ENCODE measurements at places on chromosomes 5 and 9.
A peak's percentile ranks its signal among the peaks of the same experiment; 100 is the strongest.

GRCh38 chr5:36826694-36827093 lies 49.9 kb upstream of the NIPBL start:
- DNase-seq = no peak

DNA sequence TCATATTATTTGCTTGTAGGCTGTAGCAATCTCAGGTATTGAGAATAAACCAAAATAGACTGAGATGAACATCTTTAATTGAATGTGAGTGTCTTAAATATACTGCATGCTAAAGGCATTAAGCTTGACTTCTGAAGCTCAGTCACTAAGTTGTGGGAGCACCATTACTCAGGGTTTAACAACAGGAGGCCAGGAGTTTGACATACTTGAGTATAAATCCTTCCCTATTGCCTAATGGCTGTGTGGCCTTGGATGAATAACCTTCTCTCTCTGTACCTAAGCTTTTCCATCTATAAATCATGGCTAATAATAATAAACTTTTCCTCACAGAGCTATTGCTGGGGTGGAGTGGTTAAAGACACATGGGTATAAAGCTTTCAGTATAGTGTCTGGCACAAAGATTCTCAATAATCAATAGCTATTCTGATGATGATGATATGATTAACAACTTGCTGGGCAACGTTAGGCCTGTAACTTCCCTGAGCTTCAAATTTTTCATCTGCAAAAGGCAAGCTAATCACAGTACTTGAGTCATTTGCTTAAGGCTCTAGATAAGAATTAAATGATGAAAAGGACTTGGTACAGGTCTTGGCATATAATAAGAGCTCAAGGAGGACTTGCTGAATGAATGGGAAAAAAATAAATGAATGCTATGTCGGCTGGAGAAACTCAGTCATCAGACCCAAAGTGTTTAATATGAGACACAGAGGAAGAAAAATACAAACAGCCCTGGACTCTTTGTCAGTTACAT lies 174.0 kb upstream of the IL12B start:
- DNase-seq = peak; percentile 75

GRCh38 chr5:76789991-76790581 lies 28.7 kb upstream of the F2RL1 start:
- peak; percentile 90 for DNase-seq

DNA sequence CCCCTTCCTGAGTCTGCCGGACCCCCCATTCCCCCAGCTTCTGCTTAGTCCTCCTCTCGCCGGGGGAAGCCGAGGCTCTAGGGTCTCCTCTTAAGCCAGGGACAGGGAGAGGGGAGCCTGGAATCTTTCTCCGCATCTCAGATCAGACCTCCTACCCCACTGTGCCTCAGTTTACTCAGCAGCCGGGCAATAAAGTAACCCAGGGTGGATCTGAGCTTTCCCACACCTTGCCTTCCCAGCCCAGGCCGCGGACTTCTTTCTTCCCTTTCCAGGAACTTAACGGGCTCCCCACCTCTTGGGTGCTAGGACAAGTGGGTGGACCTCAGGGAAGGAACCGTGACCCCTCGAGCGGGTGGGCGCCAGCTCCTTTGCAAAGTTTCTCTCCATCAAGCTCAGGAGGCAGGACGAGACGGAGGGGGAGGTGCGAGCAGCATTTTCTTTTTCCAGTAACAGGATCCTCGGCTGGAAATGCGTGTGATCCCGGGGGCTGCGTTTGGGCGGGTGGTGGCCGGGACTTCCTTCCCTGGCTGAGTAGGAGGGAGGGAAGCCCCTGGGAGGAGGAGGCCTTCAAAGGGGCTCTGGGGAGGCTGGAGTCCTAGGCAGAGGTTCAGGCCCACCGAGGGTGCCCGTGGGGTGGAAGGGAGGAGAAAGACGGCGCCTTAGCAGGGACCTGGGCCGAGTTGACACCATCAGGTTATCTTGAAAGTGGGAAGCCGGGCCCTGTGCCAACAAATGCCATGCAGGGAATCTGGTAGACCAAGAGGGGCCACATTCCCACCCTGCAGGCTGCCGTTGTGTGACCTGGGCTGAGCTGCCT lies 795 bp downstream of the DAB2IP start:
- no peak for DNase-seq

GRCh38 chr5:30524428-30524827 lies 669.1 kb upstream of the CDH6 start:
- DNase-seq = no peak

GRCh38 chr5:10868956-10869355 lies 107.9 kb upstream of the DAP start:
- no peak for DNase-seq

DNA sequence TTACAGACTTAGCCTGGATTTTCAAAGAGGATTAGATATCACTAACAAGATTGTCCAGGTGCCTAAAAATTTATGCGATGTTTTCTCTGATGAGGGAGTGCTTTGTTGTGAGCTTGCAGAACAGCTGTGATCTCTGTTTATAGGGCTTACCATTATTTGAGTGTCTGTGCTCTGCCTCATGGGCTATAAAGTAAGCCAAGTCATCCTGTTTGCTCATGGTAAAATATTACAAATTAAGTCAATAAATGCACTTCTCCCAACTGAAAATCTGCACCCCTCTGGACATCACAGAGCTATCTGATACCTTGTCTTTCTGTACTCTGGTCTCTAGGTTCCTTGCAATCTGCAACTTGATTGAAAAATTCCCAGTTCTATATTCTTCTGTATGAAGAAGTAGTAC lies 293.4 kb upstream of the ACTBL2 start:
- no peak for DNase-seq

DNA sequence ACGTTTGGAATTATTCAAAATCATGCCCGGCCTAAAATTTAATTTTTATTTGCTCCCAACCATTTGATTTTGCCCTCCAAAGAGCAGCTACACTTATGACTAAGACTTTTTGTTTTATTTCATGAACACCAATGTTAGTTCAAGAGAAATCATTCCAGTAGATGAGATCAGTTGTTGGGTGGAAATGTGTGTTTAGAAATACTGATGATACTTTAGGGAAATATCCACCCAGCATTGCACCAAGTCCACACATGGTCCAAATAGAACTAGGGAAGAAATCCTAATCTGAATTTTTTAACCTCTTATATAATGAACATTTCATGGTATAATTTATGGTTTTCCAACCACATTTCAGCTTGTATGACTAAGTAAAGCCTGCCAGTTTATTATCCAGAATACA lies 28.3 kb upstream of the GOLPH3 start:
- peak; percentile 77 for DNase-seq

GRCh38 chr5:102975045-102975444 lies 144.9 kb downstream of the GIN1 start:
- DNase-seq = peak; percentile 18

DNA sequence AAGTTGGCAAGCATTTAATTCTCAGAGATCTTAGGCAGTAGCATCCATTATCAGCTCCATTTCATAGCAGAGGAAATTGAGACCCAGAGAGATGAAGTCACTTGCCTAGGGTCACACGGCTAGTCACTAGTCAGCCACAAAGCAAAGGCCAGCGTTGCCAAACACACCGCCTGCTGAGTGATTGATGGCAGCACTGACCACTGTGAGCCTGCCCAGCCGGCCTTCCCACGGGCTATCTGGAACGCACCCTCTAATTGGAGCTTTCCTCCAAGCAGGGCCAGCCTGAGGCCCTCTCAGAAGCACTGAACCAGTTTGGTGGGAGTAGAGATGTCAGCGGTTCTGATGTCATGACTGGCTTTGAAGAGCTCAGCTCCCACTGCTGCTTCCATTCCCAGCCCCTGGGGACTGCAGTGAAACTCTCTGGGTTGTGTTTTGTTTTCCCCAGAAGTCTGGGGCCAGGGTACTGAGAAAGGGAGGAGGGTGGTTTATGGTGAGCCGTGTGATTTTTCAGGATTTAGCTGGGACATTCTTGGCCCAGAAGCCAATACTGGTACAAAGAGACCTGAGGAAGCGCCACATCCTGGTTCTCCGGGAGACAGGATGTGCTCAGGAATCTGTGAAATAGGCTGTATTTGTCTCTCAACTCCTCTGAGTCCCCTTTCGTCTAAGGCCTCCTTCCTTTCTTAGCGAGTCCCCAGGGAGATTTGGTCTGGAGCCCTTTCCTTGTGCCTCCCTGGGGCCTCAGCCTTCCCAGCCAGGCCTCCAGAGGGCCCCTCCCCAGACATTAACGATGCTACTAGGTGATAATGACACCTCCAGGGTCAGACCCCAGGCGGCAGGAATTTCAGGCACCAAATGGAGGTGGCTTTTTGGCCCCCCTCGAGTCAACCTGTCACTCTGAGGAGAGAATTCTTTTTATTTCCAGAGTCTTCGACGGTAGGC lies 44.5 kb downstream of the SPRY4 start:
- peak; percentile 78 for DNase-seq

DNA sequence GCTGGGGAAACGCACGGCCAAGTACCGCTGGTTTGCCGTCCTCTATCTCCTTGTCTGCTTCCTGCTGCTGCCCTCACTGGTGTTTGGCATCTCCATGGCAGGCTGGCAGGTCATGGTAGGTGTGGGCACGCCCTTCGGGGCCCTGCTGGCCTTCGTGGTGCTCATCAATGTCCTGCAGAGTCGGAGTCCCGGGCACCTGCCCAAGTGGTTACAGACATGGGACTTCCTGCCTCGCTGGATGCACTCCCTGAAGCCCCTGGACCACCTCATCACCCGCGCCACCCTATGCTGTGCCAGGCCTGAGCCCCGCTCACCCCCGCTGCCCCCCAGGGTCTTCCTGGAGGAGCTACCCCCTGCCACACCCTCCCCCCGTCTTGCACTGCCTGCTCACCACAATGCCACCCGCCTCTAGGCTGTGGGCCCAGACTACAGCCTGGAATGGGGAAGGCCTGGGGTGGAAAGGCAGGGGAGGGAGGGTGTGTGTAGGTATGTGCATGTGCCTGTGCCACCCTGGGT lies 2.5 kb downstream of the PFN3 start:
- DNase-seq = no peak

- DNase-seq = no peak
Observed at GRCh38 chr5:34409373-34409772, 246.8 kb upstream of the RAI14 start.

DNA sequence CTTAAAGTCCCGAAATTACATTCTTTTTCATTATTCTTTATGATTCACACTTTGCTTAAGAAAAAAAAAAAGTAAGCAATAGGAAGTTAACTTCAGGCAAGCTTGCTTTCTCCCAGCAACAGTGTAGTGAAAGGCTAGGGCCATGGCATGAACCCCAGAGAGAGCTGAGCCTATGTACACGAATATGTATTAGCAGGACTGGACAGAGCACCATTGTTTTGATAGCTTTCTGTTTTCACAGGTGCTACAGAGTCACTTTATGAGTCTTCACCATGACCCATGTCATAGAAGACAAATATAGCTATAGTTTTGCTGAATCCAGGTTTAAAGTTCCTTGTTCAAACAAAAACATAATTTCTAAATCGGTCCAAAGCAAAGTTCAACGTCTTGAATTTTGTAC lies 199.2 kb downstream of the ADAMTSL1 start:
- no peak for DNase-seq

GRCh38 chr9:134707731-134708671 lies 66.4 kb downstream of the COL5A1 start:
- DNase-seq = no peak

GRCh38 chr9:76221423-76221822 lies 172.8 kb downstream of the RFK start:
- no peak for DNase-seq

GRCh38 chr5:112554101-112554977 lies 135.3 kb upstream of the EPB41L4A start:
- peak; percentile 41 for DNase-seq

GRCh38 chr5:128093368-128093767 lies 9.8 kb downstream of the SLC12A2 start:
- peak; percentile 30 for DNase-seq

- DNase-seq = no peak
Observed at GRCh38 chr9:133727277-133727875, 10.8 kb downstream of the SARDH start.

- peak; percentile 55 for DNase-seq
Observed at GRCh38 chr5:56305001-56305950, 72.1 kb upstream of the ANKRD55 start.

GRCh38 chr9:91515074-91515687 lies 91.5 kb upstream of the NFIL3 start:
- DNase-seq = peak; percentile 89

- DNase-seq = no peak
Observed at GRCh38 chr5:93100976-93101375, 480.0 kb downstream of the NR2F1-AS1 start.

DNA sequence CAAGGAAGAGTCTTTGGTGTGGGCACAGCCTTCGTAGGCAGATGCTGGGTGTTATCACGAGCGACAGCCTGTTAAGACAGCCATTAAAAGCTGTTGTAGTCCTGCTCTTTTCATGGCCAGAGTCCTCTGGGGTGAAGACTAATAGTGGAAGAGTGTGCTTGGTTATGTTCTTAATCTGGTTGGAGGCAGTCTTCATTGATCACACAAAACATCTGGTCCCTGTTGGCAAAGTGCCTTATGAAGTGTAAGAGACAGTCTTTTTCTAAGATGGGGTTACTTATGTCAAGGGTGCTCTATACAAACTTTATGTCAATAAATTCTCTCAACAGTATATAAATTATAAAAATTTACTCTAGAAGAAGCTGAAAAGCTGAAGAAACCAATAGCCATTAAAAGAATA lies 280.4 kb downstream of the CAAP1 start:
- DNase-seq = no peak

GRCh38 chr5:83265318-83265717 lies 188.0 kb downstream of the XRCC4 start:
- no peak for DNase-seq

- DNase-seq = peak; percentile 86
Observed at GRCh38 chr9:127897193-127897692, 2.2 kb downstream of the ST6GALNAC6 start.

- peak; percentile 24 for DNase-seq
Observed at GRCh38 chr9:107635101-107635802, 145.7 kb upstream of the KLF4 start.

DNA sequence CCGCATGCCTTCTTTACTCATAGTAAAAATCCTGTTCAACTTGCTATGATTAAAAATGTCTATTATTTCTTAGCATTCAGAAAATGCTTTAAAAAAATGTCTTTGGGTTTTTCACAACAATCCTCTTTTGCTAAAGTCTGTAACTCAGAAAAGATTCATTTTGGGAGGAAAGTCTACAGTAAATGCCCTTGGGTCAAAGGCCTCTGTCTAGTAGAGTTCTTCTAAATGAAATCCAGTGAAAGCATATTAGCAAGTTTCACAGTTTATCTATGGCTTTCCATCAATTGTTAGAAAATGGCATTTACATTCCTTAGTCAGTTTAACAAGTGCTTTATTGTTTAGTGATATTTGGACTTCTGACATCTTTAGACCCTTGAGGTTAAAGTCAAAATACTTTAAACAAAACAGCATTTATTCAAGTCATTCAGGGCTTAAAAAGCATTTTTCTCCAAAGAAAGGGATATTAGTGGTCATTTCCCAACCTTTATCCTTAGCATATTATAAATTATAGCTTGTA lies 137.1 kb upstream of the TARS1 start:
- DNase-seq = no peak

GRCh38 chr5:55031492-55031891 lies 7.4 kb downstream of the GZMK start:
- DNase-seq = no peak

- no peak for DNase-seq
Observed at GRCh38 chr5:139653616-139654015, 5.5 kb downstream of the CXXC5 start.

DNA sequence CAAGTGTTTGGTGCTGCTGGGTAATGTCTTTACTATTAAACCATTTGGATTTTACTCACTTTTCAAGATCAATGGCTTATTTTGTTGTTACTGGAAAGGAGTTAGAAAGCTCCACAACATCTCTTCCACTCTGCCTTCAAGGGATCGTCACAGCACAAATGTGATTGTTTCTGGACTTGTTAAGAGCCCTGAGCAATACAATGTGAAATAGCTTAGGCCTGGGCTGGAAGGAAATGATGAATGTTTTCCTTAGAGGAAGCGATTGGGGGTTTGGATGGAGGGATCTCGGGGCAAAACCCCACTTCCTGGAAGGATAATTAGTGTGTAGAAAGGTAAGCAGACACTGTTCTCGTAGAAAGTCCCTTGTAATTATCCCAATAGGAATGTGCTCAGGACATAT lies 59.3 kb upstream of the MYO10 start:
- no peak for DNase-seq
